NCI-H446 (cell line): ENCODE measurements at places on chromosomes 5 and 9.

GRCh38 chr5:38789777-38790176 lies 56.0 kb upstream of the OSMR start:
- DNase-seq = no peak

GRCh38 chr5:170885256-170885655 lies 23.4 kb downstream of the RANBP17 start:
- no peak for DNase-seq

DNA sequence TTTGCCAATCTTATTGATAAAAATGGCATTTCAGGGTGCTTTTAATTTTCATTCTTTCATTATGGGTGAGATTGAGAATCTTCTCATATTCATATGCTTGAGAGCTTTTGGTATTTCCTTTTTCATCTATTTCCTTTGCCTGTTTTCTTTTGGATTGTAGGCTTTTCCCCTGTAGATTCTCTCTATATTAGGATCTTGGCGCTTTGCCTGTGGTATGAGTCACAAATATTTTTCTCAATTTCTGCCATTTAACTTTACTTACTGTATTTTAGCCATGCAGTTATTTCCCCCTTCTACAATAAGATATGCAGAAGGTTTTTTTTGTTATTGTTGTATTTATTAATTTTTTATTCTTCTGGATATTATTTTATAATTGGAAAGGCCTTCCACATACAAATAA lies 21.5 kb upstream of the KLF9 start:
- no peak for DNase-seq

DNA sequence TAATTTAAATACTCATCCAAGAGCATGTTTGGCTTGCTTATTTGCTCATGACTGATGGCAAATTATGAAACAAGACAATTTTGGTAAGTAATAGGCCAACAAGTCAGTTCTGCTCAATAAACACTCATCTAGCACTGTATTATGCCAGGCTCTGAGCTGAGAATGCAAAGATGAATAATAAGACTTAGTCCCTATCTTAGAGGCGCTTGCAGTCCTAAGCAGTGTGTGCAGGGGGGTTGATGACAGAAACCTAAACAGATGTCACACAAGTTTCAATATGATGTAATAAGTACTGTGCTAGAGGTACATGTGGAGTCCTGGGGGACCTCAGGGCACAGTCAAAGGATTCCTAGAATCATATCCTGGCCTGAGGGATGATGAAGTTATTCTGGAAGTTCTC lies 287.6 kb upstream of the ADRA1B start:
- DNase-seq = no peak

- DNase-seq = no peak
These were observed 23.1 kb downstream of the ADRB2 start for GRCh38 chr5:148849461-148849860.

- peak; percentile 6 for DNase-seq
These were observed 50.8 kb upstream of the ASTN2 start for GRCh38 chr9:117465706-117466105.

DNA sequence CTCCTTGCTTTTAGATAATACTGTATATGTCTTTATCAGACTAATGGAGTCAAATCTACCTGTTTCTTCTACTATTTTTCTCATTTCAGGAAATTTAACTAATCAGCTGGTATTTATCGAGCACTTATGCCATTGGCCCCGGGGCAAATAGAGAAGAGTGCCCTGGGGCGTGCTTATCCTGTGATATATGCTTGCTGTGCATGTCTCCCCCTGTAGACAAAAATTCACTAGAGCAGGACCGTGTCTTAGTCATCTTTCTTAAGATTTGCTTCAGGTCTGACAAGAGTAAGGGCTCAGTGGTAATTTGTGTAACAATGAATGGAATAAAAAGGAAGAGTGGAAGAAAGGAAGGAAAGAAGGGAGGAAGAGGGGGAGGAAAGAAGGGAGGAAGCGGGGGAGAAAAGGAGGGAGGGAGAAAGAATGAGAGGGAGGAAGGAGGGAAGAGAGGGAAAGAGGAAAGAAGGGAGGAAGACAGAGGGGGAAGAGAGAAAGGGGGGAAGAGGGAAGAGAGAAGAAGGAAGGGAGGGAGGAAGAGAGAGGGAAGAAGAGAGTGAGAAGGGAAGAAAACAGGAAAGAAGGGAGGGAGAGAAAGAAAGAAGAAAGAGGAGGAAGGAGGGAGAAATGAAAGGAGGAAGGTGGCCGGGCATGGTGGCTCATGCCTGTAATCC lies 295.7 kb upstream of the PANK3 start:
- DNase-seq = no peak

GRCh38 chr9:87793292-87793691 lies 67.4 kb downstream of the CTSL start:
- DNase-seq = no peak

GRCh38 chr9:133135146-133135745 lies 14.2 kb upstream of the RALGDS start:
- DNase-seq = peak; percentile 89

- DNase-seq = no peak
These were observed 11.5 kb upstream of the AIF1L start for GRCh38 chr9:131084661-131085369.

DNA sequence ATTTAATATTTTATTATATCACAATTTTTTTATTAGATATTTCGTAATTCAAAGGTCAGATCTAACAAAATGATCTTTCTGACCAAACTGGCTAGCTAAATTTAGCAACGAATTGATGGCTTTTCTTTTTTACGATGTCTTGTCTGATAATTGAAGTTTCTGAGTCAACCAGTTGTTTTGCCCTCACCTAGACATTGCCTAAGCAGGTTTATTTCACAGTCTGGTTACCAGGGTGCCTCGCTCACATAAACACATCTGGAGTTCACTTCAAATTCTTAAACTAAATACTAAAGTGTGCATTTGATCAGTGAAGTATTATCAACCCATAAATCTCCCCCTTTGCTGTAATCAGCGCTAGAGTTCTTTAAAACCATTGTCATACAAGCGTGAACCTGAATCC lies 448.3 kb downstream of the TLE4 start:
- DNase-seq = no peak

DNA sequence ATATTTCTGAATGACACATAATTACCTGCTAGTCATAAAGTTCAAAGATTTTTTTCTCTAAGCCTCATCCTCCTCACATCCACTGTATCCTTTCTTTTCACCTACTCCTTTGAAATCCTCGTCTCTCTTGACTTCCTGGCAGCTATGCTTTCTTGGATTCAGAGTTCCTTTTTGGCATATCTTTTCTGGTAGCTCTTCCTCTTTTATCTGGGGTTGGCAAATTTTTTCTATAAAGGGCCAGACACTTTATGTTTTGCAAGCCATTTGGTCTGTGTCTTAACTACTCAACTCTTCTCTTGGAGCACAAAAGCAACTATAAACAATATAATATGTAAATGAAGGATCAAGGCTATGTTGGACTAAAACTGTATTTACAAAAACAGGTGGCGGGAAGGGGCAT lies 197.5 kb downstream of the KIAA0825 start:
- no peak for DNase-seq

DNA sequence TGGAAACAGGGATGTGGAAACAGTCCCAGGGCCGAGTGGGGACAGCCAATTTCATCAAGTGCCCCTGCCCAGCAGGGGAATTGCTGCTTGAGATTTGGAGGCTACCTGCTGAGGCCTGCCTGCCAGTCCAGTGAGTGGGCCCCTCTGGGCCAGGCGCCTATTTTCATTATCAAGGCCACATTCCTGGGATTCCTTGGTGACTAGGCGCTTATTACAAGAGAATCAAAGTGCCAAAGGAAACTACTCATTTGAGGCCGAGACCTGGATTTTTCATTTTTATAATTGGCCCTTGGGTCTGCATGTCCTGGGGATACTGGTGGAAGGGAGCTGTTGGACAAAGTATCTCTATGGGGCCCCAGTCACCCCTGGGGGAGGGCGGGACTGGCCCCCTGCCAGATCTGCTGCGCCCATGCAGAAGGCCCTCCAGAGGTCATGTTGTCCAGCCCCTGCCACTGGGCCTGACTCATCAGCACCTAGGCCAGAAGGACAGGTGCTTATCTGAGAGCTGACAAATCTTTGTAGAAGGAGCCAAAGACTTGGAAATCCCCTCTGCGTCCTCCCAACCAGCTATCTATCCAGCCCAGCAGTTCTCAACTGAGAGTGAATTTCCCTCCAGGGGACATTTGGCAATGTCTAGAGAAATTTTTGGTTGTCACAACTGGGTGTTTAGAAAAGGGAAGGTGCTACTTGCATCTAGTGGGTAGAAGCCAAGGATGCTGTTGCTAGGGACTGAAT lies 45.6 kb downstream of the FOXI1 start:
- DNase-seq = no peak

GRCh38 chr9:25602400-25603044 lies 75.7 kb downstream of the TUSC1 start:
- no peak for DNase-seq

GRCh38 chr5:135598691-135599395 lies 20.1 kb upstream of the CXCL14 start:
- no peak for DNase-seq

DNA sequence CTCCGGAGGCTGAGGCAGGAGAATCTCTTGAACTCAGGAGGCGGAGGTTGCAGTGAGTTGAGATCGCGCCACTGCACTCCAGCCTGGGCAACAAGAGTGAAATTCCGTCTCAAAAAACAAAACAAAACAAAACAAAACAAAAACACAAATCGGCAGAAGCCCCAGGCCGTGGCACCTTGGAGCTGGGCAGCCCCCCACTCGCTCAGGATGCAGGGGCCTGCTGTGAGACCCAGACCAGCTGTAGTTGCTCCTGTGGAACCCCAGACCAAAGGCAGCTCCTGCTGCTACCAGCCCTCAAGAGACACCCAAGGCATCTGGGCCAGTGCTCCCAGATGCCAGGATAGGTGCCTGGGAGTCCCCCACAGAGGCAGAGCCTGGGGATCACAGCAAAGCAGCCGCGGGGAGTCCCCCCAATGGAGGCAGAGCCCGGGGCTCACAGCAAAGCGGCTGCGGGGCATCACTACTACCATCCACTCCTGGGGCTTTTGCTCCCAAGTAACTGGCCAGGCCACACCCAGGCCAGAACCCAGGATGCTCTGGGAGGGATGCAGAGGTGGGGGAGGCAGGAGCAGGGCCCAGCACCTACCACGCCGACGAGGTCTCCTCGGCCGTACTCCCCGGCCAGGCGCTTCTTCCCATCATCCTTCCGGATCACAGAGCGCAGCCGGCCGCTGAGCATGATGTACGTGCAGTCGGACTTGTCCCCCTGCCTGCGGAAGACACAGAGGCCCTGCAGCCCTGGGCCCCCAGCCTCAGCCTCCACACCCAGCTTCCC lies 37.7 kb upstream of the NSMF start:
- DNase-seq = no peak

- no peak for DNase-seq
These were observed 110.9 kb upstream of the GPR151 start for GRCh38 chr5:146626936-146627335.

DNA sequence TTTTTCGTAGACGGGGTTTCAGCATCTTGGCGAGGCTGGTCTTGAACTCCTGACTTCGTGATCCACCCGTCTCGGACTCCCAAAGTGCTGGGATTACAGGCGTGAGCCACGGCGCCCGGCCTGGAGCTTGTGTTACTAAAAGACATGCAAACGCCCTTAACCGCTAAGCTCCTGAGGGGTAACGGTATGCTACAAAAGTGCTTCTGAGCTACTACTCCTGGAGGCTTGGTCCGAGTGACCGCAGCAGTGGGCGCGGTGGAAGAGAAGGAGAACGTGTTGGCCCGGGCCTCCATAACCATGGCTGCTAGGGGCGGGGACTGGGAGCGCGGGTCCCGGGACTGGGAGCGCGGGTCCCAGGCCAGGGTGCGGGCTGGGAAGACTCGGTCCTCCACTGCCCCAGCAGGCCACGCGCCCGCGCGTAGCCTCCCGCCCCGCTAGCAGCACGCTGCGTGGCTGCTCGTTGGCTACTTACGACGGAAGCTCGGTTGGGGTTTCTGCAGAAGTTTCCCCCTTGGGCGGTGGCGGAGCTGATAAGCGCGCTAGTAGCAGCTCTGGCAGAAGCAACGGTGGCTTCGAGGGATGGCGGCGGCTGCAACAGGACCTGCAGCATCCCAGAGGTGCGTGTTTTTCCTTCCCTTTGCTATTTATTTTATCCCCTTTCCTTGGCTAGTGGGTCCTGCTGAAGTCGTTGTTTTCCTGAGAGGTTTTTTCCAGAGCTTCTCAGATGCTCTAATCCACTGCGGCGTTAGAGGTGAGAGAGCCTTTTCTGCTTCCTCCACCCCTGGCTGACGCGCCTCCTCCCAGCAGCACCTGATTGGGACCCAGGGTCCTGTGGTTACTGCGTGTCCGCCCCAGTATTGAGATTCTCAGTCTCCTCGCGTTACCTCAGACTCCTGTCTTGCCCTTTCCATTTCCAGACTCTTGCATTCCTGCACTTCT lies 69.2 kb upstream of the CCDC180 start:
- no peak for DNase-seq

DNA sequence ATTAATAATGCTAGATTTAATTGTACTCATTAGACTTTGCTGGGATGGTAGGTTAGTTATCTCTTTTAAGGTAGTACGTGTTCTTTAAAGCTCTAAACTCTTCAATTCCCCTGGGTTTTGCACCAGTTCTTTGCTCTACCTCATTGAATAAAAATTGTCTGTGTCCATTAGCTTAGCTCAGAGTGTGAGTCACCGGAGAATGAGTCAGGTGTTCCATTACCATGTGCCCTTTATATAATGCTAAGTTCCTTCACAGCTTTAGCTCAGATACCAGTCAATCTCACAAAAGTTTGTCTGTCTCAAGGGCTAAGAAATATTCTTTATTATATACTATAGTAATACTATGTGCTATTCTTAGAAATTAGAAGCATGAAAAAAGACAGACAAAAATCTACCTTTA lies 339.4 kb downstream of the PRELID2 start:
- no peak for DNase-seq

GRCh38 chr9:75001719-75002421 lies 26.2 kb downstream of the CARNMT1 start:
- DNase-seq = peak; percentile 47

- peak; percentile 66 for DNase-seq
These were observed 316.6 kb downstream of the TLE1 start for GRCh38 chr9:81372628-81373191.

DNA sequence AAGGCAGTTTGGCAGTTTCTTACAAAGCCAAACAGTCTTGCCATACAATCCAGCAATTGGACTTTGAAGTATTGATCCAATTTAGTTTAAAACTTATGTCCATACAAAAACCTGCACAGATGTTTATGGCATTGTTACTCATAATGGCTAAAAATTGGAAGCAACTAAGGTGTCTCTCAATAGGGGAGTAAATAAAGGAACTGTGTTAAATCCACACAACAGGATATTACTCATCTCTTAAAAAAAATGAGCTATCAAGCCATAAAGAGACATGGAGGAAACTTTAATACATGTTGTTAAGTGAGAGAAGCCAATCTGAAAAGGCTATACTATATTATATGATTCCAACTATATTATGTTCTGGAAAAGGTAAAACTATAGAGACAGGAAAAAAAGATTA lies 313.6 kb upstream of the CD180 start:
- no peak for DNase-seq

- no peak for DNase-seq
These were observed 101.6 kb upstream of the PTPN3 start for GRCh38 chr9:109599711-109600110.
